ENCODE measurements at places on chromosomes 7 and 10.
A peak's percentile ranks its signal among the peaks of the same experiment; 100 is the strongest.

- no peak for DNase-seq
Observed at GRCh38 chr10:61953183-61953582, 51.7 kb downstream of the ARID5B start.

GRCh38 chr10:48813291-48813690 is 126.3 kb downstream of the LRRC18 start:
- no peak for DNase-seq

DNA sequence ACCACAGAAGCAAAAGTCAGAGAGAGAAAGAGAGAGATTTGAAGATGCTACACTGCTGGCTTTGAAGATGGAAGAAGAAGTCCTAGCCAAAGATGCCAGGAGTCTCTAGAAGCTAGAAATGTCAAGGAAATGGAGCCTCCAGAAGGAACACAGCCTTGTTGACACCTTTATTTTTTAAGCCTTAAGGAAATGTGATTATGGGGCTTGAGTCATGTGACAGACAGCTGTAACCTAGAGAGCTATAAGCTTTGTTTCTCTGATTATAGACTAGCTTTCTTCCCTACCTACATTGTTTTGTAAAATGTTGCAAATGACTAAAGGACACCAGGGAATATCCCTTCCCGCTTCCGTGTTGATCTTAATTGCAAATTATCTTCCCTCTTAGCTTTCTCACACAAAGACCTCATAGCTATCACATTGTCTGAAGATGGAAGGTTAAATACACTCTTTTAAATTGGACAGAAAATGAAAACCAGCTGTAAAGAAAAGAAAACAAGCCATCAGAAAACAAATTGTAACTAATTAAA is 199.9 kb downstream of the ARHGAP12 start:
- no peak for DNase-seq

DNA sequence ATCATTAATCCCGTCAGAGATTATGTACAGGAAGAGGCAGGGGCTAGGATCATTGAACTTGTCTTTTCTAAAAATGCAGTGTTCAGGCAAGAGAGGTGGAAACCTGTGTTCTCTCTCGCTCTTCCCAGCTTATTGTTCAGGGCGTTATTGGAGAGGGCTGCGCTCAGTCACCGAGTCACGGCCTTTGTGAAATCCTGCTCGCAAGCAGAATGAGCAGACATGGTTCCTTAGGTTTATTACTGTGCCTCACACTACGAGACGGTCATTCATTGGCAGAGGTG is 631 bp upstream of the PRKRIP1 start:
- peak; percentile 32 for DNase-seq

DNA sequence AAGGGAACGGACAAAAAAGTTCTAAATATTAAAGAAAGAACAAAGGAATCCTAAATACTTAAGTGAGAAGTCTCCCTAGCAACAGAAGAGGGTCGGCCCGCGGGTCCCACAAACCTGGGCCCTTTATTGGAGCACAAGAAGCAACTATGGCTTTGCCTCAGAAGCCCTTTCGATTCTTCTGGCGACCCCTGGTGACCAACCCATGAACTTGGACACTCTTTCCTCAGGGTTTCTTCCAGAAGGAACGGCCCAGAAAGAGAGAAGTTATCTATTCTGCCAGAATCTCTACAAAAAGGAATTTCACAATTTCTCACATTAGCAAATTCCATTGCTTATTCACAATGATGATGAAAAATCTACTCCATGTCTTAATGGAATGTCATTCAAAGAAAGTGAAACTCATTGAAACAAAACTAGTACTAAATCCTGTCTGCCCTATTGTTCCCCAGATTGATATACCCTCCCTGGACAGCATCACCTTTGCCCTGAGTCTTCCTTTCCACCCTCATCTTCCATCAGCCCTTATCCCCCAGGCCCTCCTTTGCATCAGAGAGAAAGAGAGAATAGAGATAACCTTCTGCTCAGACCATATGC is 43.7 kb downstream of the CPVL start:
- peak; percentile 75 for DNase-seq

- peak; percentile 42 for DNase-seq
Observed at GRCh38 chr10:80596391-80597257, 58.9 kb downstream of the SH2D4B start.

GRCh38 chr7:4018601-4019316 is 663.3 kb upstream of the FOXK1 start:
- no peak for DNase-seq

- DNase-seq = peak; percentile 94
Observed at GRCh38 chr10:50561266-50561665, 62.5 kb downstream of the SGMS1 start.

- DNase-seq = no peak
Observed at GRCh38 chr7:157670490-157671357, 333.9 kb downstream of the DNAJB6 start.

DNA sequence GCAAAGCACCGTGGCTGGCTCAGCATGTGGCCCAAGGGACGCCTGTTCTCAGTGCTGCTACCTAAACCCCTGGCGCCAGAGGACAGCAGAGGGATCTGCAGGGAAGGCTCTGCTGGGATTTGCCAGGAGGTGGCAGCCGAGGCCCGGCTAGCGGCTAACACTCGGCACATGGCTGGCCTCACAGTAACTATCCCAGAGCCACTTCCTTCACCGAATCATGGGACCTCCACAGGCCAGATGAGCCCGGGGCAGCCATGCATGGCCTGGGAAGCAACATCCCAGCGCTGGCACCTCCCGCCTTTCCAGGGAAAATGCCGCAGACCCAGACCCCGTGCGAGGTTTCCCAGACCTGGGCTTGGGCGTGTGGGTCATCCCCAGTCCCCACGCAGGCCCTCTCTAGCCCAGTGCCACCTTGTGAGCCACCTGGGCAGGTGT is 36.4 kb downstream of the DPYSL4 start:
- DNase-seq = peak; percentile 53

- DNase-seq = no peak
Observed at GRCh38 chr7:155490697-155491628, 33.0 kb downstream of the EN2 start.

- no peak for DNase-seq
Observed at GRCh38 chr10:59098387-59098786, 78.1 kb upstream of the PHYHIPL start.

GRCh38 chr10:24784923-24785322 is 61.2 kb upstream of the ARHGAP21 start:
- DNase-seq = peak; percentile 40
